Stimulated activated CD8-positive, alpha-beta memory T cell treated with anti-CD3 and anti-CD28 coated beads, Interleukin-15, amount 100 ng/mL, for 4 hours (primary cell): ENCODE measurements at places on chromosomes 12 and 14.
A peak's percentile ranks its signal among the peaks of the same experiment; 100 is the strongest.

- DNase-seq: no peak
Measured at GRCh38 chr12:116878567-116879508, 2.4 kb downstream of the HRK start.

GRCh38 chr14:105206873-105207272 is 25.8 kb upstream of the NUDT14 start:
- no peak for DNase-seq

- no peak for DNase-seq
Measured at GRCh38 chr12:20404576-20405346, 36.4 kb downstream of the PDE3A start.

DNA sequence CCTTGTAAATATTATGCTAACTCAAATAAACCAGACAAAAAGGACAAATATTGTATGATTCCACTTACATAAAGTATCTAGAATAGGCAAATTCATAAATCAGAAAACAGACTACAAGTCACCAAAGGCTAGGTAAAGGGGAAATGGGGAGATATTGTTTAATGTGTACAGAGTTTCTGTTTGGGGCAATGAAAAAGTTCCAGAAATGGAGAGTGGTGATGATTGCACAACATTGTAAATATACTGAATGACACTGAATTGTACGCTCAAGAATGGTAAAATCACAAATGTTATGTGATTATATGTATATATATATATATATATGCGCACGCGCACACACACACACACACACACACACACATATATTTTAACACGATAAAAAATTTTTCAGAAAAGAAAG is 182.5 kb downstream of the SLC2A13 start:
- DNase-seq: no peak

DNA sequence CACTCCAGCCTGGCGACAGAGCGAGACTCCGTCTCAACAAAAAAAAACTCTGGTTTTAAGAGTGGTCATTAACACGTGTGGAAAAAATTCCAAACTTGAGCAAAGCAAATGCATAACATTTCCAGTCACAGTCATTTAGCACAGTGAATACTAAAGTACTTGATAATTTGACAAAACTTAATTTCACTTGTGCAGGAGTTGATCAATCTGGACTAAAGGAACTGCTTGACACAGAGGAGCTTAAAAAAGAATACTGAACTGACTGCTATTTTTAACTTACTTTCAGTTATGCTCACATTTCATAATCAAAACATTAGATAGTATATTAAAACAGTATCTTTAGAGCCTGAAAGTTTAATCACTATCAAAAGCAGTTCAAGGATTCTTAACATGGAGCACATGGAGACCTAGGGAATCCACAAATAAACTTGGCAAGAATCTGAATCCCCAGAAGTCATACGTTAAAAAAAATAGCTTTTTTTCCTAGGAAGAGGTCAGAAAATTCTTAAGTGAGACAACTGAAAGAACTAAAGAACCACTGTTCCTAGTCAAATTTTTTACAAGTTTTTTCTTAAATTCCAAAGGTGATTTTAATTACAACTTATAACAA is 7.4 kb downstream of the UBE2N start:
- DNase-seq: no peak

GRCh38 chr12:107330831-107331431 is 237.6 kb upstream of the CRY1 start:
- DNase-seq: no peak

GRCh38 chr14:63853831-63854293 is 1.1 kb downstream of the SYNE2 start:
- DNase-seq: peak; percentile 11

DNA sequence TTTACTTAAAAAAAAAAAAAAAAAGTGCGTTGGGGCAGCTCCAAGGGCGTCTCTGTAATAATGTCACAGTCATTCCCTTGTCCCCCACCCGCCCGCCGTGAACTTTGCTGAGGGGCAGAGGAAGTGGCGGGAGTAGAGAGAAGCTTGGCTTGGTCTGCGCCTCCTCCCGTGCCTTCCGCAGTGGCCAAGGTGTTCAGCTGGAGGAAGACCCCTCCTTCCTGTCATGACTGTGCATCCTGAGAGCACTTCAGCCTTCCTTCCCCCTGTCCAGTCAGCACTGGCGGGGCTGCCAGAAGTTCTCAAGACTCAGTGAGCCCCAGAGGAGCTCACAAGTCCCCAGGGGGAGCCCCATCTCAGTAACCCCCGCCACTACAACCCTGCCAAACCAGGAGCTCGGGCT is 32.2 kb downstream of the AACS start:
- no peak for DNase-seq

DNA sequence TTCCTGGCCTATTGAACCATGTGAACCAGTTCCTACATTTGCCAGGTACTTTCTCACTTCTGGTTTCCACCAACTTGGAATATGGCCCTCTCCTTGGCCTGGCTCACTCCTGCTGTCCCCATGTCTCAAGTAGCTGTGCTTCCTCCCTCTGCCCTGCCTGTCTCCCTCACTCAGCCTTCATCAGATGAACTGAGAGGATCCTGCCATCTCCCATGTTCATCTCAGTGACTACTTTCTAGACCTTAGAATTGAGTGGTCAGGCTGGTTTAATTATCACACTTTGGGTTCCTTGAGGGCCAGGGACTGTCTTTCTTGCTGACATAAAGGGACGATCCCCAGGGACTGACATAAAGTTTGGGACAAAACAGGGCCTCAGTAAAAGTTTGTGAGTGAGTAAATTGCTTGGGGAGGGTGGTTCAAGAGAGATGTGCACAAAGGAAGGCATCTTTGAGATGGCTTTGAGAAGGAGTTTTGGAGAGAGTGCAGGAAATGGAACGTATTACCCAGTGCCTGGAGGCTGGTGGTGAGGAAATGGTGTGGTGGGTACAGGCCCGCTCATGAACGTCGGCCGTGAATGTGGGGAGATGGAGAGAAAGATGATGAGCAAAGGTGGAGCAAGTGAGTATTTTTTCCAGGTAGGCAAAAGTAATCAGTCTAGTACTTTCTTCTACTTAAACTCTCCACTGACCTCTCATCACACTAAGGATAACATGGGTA is 20.8 kb downstream of the DYRK2 start:
- no peak for DNase-seq

GRCh38 chr12:126219654-126220279 is 1154.5 kb downstream of the AACS start:
- DNase-seq: no peak

DNA sequence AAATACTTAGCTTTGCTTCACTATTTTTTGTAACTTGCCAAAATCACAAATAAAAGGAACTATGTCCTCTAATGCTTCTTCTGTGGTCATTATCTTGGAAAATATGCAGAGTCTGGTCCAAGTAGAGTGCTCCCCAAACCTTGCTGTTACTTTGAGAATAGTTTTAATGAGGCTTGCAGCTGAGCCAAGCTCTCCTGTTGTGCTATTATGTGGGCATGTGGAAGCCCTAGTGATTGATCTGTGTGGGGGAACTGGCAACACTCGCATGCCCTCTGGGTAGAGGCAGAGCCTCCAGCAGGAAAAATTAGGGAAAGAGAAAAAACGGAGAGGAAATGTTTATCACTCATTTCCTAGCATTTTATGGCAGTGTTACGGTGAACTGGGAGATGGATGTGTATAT is 473.1 kb downstream of the EGLN3 start:
- no peak for DNase-seq

DNA sequence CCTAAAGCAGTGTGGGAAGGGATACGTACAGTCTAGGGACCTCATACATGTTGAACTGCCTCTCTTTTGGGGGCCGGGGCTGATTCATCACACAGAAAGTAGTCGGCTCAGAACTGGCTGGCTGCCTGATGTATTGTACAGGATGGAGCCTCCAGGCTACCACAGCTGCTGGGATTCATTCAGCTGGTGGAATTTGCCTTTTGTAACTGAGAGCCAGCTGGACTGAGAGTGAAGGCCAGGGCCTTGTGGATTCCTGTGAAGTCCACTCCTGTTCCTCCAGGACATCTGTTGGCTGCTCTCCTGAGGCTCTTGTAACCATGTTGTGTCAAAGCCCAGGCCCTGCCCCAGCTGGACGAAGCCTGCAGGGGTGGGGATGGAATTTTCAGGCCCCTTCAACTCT is 116.3 kb upstream of the PRICKLE1 start:
- DNase-seq: no peak

DNA sequence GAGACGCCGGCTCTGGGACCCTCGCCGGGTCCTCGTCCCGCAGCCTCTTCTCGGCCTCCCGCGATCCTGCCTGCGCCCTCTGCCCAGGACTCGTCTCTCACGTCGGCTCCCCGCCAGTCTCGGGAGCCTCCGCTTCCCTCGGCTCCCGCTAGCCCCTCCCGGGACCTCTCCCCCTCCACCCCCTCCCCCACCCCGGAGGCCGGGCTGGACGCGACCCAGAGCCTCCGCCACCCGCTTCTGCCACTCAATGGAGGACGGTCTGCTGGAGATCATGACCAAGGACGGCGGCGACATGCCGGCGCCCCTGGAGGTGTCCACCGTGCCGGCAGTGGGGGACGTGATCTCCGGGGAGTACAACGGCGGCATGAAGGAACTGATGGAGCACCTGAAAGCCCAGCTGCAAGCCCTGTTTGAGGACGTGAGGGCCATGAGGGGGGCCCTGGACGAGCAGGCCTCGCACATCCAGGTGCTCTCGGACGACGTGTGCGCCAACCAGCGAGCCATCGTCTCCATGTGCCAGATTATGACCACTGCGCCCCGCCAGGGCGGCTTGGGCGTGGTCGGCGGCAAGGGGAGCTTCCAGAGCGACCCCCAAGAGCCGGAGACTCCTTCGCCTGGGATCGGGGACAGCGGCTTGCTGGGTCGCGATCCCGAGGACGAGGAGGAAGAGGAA is 568 bp downstream of the CCDC184 start:
- DNase-seq: no peak

- no peak for DNase-seq
Measured at GRCh38 chr14:51521764-51522163, 129.9 kb upstream of the FRMD6 start.

GRCh38 chr12:67747869-67748742 is 99.6 kb downstream of the DYRK2 start:
- DNase-seq: no peak

DNA sequence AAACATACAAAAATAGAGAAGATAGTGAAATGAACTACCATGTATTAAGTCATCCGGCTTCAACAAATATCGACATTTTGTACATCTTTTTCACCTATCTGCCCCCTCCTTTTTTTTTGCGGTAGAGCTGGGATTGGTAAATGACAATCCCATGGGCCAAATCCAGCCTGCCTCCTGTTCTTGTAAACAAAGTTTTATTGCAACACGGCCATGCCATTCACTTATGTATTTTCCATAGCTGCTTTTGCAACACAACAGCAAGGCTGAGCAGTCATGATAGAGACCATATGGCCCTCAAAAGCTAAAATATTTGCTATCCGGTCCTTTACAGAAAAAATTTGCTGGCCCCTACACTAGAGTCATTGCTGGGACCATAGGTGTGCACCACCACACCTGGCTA is 58.1 kb upstream of the PLEKHG3 start:
- no peak for DNase-seq

DNA sequence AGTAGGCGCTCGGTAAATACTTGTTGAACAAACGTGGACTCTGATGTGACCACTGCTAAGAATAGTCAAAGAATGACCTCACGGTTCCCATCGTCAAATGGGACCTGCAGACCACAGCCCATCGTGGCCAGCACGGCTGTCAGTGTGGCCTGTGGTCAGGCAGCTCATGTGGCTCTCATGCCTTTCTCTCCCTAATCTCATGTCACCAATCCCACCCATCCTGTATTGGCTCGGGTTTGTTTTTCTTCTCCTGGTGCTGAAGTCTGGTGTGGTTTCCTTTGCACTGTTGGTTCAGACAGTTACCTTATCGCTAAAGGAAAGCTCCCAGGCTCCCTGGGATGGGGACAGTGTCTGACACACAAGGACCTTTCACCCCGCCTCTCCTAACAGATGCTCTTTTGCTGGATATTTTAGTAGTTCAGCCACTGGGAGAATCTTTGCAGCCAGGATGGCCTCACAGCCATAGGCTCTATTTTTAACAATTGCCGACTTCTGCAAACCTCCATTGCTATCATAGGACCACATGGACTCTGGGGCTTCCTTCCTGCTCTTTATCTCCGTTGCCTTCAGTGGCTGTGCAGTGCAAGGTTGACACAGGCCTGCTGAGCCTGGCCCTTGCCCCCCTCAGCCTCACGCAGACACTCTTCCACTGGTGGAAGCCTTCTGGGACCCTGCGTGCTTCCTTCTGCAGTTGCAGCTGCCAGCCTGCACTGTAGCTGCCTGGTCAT is 293.1 kb upstream of the FKBP4 start:
- DNase-seq: no peak

GRCh38 chr14:33736299-33736825 is 214.5 kb downstream of the EGLN3 start:
- no peak for DNase-seq

GRCh38 chr14:78633752-78634151 is 463.6 kb downstream of the NRXN3 start:
- no peak for DNase-seq

GRCh38 chr12:56119361-56119796 is 1.3 kb downstream of the ZC3H10 start:
- DNase-seq: no peak

- DNase-seq: peak; percentile 87
Measured at GRCh38 chr12:111434680-111435338, 29.1 kb downstream of the SH2B3 start.

- DNase-seq: no peak
Measured at GRCh38 chr14:69052181-69052601, 73.1 kb upstream of the ACTN1 start.

GRCh38 chr12:68332728-68333630 is 817 bp upstream of the MDM1 start:
- DNase-seq: no peak

DNA sequence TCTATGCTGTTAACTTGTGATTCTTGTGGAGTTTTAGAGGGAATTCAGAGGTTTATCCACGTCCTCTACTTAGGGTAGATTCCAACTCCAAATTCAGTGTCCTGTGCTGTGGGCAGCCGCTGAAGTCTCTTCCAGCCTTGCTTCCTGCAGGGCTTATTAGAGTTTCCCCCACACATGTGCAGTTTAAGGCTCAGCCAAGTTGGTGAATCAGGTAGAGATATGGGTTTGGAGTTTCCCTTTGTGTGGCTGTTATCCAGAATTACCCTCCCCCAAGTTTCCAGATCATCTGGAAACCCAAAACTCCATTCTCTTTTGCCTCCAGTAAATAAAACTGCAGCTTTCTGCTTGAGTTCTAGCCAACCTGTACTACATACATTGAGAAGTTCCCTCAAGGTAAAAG is 853.7 kb downstream of the GALC start:
- no peak for DNase-seq

GRCh38 chr14:64184103-64184729 is 110.0 kb downstream of the ESR2 start:
- no peak for DNase-seq

DNA sequence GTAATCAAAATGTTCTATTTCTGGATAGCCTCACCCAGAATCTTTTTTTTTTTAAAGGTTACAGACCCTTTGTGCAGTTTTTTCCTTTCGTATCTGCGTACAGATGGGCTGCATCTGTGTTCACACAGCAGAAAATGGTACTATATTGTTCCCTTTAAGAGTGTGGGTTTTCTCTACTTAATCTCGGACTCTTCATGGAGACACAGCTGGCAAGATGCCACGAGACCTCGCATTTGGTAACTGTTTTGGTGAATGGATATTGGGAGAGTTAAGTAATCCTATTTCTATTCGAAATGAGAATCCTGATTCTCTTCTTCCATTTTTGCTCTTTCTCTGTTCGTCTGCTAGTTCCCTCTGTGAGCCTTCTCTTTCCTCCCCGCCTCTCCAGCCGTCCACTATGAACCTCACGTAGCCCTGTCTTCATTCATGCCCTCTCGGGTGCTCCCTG is 85.7 kb downstream of the SAMD4A start:
- no peak for DNase-seq
